ENCODE measurements at places on chromosomes 11 and 22.

GRCh38 chr22:26474682-26475081, 8.9 kb downstream of the HPS4 start:
- ATAC-seq, result peak; percentile 34

- no peak for ATAC-seq
Observed at GRCh38 chr11:118746988-118747585, 43.9 kb downstream of the DDX6 start.

DNA sequence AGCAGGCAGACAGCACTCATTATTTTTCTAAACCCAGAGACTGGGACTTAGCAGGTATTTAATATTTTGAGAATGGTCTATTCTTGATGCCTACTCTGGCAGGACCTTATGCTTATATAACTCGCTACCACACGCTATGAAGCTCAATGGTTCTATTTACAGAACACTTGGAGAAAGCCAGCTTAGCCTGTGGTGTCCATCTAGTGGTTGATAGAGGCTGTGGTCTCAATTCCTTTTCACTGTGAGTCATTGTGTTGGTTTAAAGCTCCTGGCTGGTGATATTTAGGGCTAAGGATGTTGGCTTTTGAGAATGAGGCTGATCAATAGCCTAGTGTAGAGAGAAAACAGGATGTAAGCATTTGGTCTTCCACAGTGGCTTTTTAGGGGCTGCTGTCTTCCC, 206.4 kb downstream of the DBX1 start:
- no peak for ATAC-seq

GRCh38 chr22:29954203-29954855, 71.4 kb downstream of the MTMR3 start:
- ATAC-seq, result no peak

DNA sequence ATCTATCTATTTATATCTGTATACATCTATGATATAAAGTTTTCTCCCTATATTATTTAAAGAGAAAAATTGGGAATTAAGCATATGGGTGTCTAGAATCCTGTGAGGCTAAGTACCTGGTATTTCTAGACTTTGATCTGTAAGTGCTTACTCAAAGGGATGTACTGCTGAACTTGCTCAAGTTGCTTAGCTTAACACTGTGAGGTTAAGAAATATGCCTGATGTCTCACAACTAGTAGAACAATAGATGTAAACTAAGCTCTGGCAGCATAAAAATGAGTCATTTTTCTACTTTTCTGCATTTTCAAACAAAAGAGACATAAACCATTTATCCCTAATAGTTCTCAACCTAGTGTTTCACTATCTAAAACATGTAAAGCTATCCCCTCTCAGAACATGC, 744.4 kb upstream of the ANO3 start:
- no peak for ATAC-seq

GRCh38 chr22:20241579-20242392, 26.3 kb downstream of the RTN4R start:
- no peak for ATAC-seq

All from activated T-helper 17 cell treated with anti-CD3 and anti-CD28 coated beads, Interleukin-2, amount 50 U/mL, for 72 hours (primary cell).